Left renal pelvis (tissue), 4 donors: ENCODE measurements at places on chromosomes 7 and 10.

DNA sequence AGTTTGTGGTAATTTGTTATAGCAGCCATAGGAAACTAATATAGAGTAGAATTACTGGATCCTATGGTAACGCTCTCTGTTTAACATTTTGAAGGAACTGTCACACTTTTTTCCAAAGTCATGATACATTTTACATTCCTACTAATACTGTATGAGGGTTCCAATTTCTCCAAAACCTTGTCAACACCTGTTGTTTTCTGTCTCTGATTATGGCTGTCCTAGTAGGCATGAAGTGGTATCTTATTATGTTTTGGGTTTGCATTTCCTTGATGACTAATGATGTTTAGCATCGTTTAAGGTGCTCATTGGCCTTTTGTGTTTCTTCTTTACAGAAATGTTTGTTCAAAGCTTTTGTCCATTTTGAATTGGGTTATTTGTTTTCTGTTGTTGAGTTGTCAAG is 69.6 kb downstream of the VPS50 start:
- DNase-seq, result no peak

- no peak for DNase-seq
Measured at GRCh38 chr10:46091828-46092523, 45.9 kb upstream of the MSMB start.

GRCh38 chr10:89344156-89344555 is 16.4 kb downstream of the IFIT3 start:
- DNase-seq, result no peak

GRCh38 chr7:69922026-69922803 is 323.9 kb downstream of the AUTS2 start:
- no peak for DNase-seq

GRCh38 chr7:114939484-114940097 is 17.7 kb downstream of the MDFIC start:
- no peak for DNase-seq
